ENCODE measurements at places on chromosomes 7 and 10. TPM values are rescaled to one million over a fixed set of nuclear protein-coding genes. Genes with fewer than 3 reads are reported as not detected.

DNA sequence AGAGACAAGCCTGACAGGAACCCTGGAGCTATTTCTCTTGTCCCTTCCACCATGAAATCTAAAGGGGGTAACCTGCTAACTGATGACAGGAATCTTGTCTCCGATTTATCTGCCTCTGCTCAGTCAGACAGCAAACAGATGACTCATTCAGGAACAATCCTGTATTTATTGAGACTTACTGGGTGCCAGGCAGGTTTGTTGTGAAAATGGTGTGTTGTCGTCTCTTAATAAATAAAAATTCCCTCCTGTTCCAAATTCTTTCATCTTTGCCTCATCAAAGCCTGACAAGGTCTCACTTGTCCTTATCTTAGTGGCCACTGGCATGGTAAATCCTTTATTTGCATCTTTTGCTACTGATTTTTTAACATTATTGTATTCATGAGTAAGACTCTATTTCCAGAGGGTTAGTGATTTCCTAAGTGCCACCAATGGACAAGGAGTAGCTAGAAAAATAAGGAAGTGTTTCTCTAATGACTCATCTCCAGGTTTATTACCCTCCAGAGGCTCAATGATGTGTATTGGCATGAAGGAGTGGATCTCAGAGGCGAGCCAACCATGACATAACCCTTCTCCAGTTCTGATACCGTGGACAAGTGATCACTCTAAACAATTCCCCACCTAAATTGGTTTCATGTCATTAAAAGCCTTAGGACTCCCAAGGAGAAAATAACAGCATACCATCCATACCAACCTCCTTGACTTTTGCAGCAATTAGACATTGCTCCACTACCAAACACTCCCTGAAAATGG is 724.0 kb downstream of the GRID1 start:
- H3K27ac ChIP-seq = peak overlapping the region; percentile 59
- H3K36me3 ChIP-seq = no peaks in the 10 kb centered on the region
- no peak overlapping the region for H3K4me3 ChIP-seq

GRCh38 chr10:28354511-28354910 is 51.6 kb upstream of the MPP7 start:
- no peak for DNase-seq
- no peaks in the 10 kb centered on the region for H3K4me1 ChIP-seq
- H3K36me3 ChIP-seq = no peaks in the 10 kb centered on the region
- H3K27me3 ChIP-seq = no peaks in the 10 kb centered on the region

Gene FAM25C
- total RNA-seq = not detected

DNA sequence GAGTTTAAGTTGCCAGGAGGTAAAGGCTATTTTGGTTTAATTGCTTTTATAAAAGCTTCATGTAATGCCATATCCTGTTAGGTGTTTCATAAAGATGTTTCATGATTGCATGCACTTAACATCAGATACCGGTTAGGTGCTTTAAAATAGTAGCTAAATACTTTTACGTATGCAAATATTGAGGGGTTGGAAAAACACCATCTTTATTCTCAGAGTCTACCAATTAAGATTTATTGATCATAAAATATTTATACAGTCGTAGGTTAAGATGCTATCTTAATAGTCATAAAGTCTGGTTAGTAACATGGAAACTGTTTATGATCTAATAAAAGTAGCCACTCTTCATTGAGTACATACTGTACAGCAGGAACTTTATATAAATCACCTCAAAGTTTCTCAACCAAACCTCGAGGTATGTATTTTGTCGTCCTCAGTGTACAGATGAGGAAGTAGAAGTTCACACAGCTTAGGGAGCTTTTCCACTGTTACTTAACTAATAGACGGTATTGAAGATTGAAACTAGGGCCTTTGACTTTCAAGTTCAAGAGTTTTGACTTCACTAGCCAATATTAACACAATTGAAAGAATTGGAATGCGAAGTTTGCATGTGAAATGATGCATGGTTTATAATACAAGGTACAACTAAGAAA is 897.1 kb downstream of the GATA3 start:
- no peak overlapping the region for H3K27ac ChIP-seq
- H3K27me3 ChIP-seq = no peaks in the 10 kb centered on the region
- no peaks in the 10 kb centered on the region for H3K4me1 ChIP-seq
- no peak overlapping the region for H3K4me3 ChIP-seq
- no peak for DNase-seq

- no peaks in the 10 kb centered on the region for H3K36me3 ChIP-seq
- H3K27me3 ChIP-seq = no peaks in the 10 kb centered on the region
- no peak for DNase-seq
- H3K4me3 ChIP-seq = no peak overlapping the region
- no peak overlapping the region for H3K27ac ChIP-seq
- no peaks in the 10 kb centered on the region for H3K4me1 ChIP-seq
These were observed 107.8 kb downstream of the TBXAS1 start for GRCh38 chr7:139936760-139937310.

- no peak for DNase-seq
- H3K36me3 ChIP-seq = no peaks in the 10 kb centered on the region
- H3K27ac ChIP-seq = no peak overlapping the region
- no peak overlapping the region for H3K4me3 ChIP-seq
- no peaks in the 10 kb centered on the region for H3K27me3 ChIP-seq
These were observed 170.2 kb upstream of the MKI67 start for GRCh38 chr10:128296253-128297007.

DNA sequence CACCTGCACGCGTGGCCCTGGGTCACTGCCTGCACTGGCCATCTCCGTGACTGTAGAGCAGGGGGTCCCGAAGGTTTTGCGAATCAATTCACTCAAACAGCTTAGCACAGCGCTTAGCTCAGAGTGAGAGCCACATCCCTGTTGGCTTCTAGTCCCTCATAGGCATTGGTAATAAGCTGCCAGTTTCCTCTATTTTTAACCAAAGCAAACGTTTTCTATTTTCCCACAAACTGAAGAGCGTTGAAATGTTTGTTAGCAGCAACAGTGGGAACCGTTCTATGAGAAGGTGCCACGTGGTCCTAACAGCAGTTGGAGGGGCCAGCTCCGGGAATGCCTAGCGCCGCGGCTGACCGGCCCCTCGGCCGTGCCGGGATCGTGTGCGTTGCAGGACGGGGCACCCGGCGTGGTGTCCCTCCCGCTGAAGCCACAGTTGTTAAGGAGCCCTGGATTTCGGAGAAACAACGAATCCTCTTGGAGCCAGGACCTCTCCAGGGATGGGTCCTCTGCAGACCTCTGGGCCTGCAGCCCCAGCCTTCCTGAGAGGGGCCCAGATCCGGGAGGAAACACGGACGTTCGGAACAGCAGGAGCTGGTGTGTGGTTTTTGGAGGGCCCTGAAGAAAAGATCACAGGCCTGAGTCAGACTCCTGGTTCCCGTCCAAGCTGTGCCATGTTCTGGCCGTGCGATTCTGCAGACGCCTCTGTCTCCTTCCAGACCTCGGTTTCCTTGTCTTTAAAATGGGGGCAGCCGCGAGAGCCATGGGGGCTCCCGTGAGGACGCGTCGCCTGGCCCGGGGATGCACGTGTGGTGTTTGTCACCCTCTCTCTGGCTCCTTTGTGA is 40.3 kb downstream of the FAM20C start:
- DNase-seq = peak; percentile 85
- H3K36me3 ChIP-seq = no peaks in the 10 kb centered on the region
- H3K27me3 ChIP-seq = no peaks in the 10 kb centered on the region
- H3K27ac ChIP-seq = peak overlapping the region; percentile 90
- peaks cover 49% of the 10 kb centered on the region for H3K4me1 ChIP-seq

DNA sequence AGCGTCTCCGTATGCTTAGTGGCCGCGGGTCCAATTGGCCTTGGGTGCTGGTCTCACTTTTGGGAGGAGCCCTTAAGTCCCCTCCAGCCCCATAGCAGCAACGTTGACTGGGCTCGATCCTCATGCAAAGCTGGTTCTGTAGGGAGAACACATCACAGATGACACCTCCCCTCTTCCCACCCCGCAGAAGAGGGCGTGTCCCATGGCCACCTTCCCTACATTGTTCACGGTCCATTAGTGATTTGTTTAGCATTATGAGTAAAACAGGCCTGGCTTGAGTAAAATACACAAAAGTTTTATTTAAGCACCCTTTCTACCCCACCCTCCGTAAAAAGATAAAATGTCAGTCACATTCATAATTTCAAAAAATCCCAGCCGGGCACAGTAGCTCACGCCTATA is 89.1 kb upstream of the SH2B2 start:
- no peaks in the 10 kb centered on the region for H3K4me1 ChIP-seq
- no peak for DNase-seq
- no peaks in the 10 kb centered on the region for H3K27me3 ChIP-seq
- H3K27ac ChIP-seq = no peak overlapping the region
- H3K4me3 ChIP-seq = no peak overlapping the region
- peaks cover 22% of the 10 kb centered on the region for H3K36me3 ChIP-seq

Gene VGF
- total RNA-seq = 2.3 TPM

Gene COL26A1
- total RNA-seq = not detected

Gene MEST
- total RNA-seq = 23.8 TPM

Gene PPP1R17
- not detected for total RNA-seq

DNA sequence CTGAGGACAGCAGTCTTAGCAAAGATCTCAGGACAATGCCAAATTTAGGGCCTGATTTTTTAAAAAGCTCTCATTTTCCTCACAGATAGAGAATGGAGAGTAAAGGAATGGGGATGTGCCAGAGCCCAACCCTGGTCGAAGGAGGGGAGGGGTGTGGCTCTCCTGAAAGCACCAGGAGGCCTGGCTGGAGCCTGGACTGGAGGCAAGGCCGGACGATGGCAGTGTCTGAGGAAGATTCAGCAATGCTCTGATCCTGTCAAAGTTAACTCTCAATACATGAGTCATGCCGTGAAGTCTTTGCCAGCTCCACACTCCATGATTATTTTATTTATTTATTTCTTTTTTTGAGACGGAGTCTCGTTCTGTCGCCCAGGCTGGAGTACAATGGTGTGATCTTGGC is 108.3 kb downstream of the UPF2 start:
- H3K4me1 ChIP-seq = no peaks in the 10 kb centered on the region
- H3K36me3 ChIP-seq = peaks cover 21% of the 10 kb centered on the region
- no peak overlapping the region for H3K27ac ChIP-seq
- no peaks in the 10 kb centered on the region for H3K27me3 ChIP-seq
- DNase-seq = no peak

Gene KCNH2
- total RNA-seq = 0.93 TPM

Gene GPR15LG
- not detected for total RNA-seq

DNA sequence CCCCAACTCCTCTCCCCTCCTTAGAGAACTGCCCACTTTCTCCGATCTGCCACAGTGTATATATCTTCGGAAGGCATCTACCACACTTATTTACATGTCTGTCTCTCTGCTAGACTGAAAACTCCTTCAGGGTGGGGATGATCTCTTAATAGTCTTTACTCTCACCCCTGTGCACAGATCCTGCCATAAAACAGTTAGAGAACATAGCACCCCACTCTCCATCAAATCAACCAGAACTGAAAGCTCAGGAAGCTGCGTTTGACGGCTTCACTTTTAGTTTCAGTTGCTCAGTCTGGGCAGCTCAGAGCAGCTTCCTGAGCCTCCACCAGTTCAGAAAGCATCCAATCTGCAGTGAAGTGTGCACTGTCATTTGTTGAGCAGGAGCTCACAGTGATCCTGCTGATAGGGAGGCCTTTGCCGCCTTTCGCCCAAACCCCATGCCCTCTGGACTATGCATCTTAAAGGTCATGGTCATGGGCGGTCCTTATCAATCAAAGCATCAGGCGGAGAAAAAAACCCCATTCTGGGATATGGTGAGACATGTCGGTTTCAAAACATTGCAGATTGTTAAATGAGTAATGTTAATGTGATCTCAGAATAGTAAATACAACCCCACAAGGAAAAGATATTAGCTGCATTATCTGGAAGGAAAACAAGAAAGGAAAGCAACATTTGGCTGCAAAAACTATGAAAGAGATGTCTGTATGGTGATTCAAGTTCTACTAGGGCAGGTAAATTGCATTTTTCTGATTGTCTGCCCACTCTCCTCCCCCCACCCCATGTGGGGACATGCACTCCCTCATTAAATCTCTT is 167.1 kb upstream of the ADO start:
- no peaks in the 10 kb centered on the region for H3K27me3 ChIP-seq
- no peaks in the 10 kb centered on the region for H3K4me1 ChIP-seq
- H3K4me3 ChIP-seq = no peak overlapping the region
- no peak overlapping the region for H3K27ac ChIP-seq
- no peak for DNase-seq

Gene ERVW-1
- not detected for total RNA-seq

DNA sequence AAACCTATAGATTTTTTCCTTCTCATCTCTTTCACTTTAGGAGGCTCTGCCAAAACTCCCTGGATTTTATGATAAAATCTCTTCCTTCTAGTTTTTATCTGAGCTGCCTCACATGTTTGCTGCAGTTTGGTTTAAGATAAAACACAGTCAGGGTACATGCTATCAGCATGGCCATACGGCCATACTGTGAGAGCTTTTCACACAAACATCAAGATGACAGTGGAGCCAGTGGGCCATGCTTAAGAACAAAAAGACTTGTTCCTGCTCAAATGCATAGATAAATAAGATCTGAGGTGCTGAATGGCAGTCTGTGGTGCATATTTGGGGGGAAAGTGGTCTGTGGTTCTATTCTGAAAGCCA is 91.0 kb downstream of the ELMO1 start:
- DNase-seq = no peak
- H3K27ac ChIP-seq = no peak overlapping the region
- no peaks in the 10 kb centered on the region for H3K36me3 ChIP-seq
- peaks cover 30% of the 10 kb centered on the region for H3K4me1 ChIP-seq
- no peak overlapping the region for H3K4me3 ChIP-seq

Gene WIPF3
- total RNA-seq = 1.1 TPM

GRCh38 chr7:37341033-37341630 is 107.5 kb downstream of the ELMO1 start:
- H3K27me3 ChIP-seq = no peaks in the 10 kb centered on the region
- no peak overlapping the region for H3K4me3 ChIP-seq
- H3K36me3 ChIP-seq = no peaks in the 10 kb centered on the region

Gene SH2B2
- 19.3 TPM for total RNA-seq

DNA sequence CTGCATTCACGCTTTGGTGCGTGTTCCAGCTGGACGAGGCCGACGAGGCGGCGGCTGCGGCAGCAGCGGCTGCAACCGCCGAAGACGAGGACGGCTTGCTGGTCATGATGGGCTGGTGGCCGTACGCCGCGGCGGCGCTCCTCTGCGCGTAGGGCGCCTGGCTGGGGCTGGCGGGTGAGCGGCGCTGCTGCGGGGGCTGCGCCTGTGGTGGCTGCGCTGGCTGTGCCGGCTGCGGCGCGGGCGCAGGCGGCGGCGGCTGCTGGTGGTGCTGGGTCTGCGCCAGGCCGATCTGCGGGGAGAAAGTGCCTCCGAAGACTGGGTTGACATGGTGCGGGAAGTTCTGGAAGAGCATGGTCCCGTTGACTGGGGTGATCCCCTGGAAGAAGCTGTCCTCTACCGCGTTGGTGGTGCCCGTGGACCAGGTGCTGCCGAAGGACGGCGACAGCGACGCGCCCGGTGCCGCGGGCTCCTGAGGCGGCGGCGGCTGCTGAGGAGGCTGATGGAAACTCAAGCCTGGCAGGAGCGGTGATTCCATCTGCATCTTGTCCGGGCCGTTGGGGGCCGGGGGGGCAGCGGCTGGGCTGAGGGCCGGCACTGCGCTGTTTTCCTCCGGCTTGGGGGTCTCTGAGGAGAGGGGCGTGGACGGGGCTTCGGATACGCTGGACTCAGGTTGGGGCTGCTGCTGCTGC is 51.1 kb downstream of the CPEB3 start:
- no peaks in the 10 kb centered on the region for H3K27me3 ChIP-seq
- H3K4me3 ChIP-seq = peak overlapping the region; percentile 31
- H3K36me3 ChIP-seq = no peaks in the 10 kb centered on the region
- DNase-seq = no peak
- H3K27ac ChIP-seq = peak overlapping the region; percentile 90

All from thyroid gland (tissue), 4 donors.